ENCODE measurements at places on chromosomes 12 and 14.

DNA sequence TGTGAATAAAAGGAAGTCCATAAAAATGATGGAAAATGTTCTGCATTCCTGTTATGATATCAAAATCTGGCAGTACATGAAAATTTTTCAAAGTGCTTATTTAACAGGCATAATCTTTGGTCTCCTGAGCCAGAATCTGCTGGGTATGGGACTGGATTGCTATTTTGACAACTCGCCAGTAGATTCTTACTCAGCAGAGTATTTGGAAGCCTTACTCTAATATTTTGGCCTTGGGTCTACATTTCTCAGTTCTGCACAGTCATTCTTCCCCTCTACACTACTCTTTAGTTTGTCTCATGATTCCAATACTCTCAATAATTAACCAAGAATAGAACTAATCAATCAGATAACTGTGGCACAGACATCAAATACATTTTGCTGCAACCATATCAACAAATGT lies 1.1 kb upstream of the SLCO1B1 start:
- no peak for DNase-seq

DNA sequence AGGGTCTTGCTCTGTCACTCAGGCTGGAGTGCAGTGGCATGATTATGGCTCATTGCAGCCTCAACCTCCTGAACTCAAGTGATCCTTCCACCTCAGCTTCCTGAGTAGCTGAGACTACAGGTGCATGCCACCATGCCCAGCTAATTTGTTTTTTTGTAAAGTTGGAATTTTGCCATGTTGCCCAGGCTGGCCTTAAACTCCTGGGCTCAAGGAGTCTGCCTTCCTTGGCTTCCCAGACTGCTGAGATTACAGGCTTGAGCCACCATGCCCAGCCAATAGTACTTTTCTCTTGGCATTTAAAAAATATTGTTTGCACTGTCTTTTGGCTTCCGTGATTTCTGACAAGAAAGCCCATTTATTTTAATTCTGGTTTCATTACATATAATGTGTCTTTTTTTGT lies 61.3 kb downstream of the DIP2B start:
- DNase-seq: no peak

- no peak for DNase-seq
Measured at GRCh38 chr12:51403159-51403558, 12.0 kb upstream of the GALNT6 start.

DNA sequence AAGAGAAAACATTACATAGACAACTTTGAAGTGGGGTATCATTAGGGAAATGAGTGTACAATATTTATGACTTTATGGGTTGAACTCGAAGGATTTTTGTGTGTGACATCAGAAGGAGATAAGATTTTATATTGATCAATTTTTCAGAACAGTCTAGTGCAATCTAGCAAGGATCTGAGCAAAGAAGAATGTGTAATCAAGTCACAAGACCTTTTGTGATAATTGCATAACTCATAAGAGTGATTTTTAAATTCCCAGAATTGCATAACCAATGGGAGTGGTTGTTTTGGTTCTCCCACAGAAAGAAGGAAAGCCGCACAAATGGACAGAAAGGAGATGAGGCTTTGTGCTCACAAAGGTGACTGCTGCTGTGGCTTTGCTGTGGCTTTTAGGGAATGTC lies 441.8 kb upstream of the FLRT2 start:
- no peak for DNase-seq

DNA sequence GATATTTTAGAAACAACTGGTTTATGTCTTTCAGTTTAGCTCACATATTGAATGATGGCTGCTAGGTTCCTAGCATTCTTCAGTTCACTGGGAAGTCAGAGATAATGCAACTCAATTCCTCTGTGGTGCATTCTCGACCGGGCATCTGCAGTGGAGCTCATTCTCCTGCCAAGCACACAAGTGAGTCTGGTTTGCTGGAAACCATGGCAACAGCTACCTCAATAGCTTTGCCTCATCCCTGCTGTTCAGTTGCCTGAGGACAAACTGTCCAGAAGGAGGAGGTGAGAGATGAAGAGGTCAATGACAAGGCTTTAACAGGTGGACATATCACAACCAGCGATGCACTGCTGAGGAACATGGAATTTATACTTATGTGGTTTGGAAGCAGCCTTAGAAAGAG lies 816.9 kb downstream of the AACS start:
- DNase-seq: peak; percentile 40

GRCh38 chr14:77469067-77469505 lies 11.2 kb downstream of the AHSA1 start:
- DNase-seq: no peak

DNA sequence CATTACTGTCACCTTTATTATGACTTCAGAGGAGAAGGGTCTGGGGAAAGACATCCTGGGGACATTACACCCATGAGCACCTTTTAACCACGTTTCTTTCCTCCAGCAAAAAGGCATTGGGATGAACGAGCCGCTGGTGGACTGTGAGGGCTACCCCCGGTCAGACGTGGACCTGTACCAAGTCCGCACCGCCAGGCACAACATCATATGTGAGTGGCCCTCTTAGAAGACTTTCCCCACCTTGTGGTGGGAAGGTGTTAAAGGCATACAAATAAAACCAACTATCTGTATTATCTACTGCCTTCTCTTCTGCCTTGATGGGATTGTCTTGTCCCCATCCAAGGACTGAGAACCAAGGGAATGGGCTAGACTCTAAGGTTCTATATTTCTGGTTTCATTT lies 6.0 kb downstream of the PSMD9 start:
- peak; percentile 69 for DNase-seq

DNA sequence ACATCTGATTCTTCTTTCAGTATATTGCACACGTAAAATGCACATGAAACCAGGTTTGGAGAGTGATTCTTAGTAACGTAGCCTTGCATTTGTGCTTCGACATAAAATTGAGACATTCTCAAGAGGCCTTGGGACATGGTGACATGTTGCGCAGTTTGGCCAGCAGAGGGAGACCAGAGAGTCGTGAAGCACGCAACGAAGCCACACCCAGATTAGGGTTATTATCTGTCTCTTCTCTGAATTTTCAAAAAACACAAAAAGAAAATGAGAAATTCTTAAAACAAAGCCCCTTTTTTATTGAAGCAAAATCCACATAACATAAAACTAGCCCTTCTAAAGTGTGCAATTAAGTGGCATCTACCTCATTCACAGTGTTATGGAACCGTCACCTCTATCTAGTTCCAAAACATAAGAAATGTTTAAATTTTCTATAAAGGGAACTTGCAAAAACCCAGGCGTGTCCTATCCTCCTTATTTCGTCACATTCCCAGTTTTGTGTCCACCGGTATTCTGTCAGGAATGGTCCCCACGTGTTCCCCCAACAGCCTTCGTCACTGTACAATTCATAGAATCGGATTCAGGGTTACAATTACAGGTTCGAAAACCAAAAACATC lies 108.8 kb upstream of the ATF7IP start:
- DNase-seq: peak; percentile 92

GRCh38 chr14:75162631-75163030 lies 13.8 kb downstream of the TMED10 start:
- peak; percentile 41 for DNase-seq

- no peak for DNase-seq
Measured at GRCh38 chr12:104354167-104354867, 50.8 kb downstream of the EID3 start.

GRCh38 chr14:85536833-85537190 lies 6.9 kb downstream of the FLRT2 start:
- no peak for DNase-seq

DNA sequence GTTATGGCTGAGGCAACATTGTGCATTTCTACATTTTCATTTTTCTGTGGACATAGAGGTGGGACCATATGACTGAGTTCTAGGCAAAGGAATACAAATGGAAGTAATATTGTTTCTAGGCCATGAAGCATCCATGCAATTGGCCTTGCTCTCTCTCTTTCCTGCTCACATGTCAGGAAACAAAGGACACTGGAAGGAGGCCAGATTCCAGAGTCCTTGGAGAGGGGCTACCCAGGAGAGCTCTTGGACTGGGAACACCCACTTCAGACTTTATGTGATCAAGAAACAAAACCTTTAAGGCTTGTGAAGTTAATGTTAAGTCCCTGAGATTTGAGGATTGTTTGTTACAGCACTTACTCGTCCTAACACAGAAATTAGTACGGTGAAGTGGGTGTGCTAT lies 32.8 kb downstream of the PDZRN4 start:
- no peak for DNase-seq

DNA sequence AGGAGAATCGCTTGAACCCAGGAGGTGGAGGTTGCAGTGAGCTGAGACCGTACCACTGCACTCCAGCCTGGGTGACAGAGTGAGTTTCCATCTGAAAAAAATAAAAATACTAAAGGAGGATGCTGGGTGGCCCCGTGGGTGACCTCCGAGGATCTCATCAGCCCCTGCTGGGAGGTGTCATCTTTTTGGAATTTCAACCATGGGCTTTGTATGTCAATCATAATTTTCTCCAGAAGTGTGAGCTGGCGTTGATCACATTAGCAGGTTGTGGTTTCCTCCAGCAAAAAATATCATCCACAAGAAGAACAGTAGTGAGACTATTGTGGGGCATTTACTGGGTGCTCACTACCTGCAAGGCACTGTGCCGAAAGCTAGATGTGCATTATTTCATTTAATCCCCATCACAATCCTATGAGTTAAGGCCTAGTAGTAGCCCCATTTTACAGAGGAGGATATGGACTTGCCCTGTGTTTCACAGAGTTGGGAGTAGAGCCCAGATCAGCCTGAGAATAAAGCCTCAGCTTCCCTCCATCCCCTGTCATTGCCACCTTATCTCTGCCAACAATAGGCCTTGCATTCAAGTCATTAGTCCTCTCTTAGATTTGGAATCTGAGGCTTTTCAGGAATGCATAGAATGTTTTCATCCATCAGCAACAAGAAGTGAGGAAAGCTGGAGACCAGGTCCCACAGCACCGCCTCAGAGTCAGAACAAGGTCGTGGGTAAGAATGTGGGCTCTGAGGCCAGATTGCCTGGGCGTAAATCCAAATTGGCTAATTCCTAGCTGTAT lies 39.8 kb downstream of the SVOP start:
- DNase-seq: peak; percentile 96

GRCh38 chr12:43763769-43764168 lies 5.0 kb downstream of the IRAK4 start:
- DNase-seq: peak; percentile 22

- DNase-seq: no peak
Measured at GRCh38 chr14:99560922-99561683, 42.9 kb downstream of the CCDC85C start.

DNA sequence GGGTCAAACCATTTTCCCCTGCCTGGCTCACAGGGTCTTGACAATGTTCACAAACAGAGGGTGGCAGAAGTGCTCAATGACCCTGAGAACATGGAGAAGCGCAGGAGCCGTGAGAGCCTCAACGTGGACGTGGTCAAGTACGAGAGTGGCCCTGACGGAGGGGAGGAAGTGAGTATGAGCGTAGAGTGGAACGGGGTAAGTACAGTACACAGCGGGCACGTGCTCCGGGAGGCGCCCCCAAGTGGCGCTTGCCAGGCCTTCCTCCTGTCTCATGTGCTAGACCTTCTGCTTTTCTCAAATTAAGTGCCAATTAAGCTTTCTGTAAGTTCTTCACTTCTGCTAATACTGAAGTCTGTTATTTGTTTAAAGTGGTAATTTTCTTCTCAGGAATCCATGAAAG lies 35.9 kb downstream of the XRCC3 start:
- DNase-seq: peak; percentile 47

DNA sequence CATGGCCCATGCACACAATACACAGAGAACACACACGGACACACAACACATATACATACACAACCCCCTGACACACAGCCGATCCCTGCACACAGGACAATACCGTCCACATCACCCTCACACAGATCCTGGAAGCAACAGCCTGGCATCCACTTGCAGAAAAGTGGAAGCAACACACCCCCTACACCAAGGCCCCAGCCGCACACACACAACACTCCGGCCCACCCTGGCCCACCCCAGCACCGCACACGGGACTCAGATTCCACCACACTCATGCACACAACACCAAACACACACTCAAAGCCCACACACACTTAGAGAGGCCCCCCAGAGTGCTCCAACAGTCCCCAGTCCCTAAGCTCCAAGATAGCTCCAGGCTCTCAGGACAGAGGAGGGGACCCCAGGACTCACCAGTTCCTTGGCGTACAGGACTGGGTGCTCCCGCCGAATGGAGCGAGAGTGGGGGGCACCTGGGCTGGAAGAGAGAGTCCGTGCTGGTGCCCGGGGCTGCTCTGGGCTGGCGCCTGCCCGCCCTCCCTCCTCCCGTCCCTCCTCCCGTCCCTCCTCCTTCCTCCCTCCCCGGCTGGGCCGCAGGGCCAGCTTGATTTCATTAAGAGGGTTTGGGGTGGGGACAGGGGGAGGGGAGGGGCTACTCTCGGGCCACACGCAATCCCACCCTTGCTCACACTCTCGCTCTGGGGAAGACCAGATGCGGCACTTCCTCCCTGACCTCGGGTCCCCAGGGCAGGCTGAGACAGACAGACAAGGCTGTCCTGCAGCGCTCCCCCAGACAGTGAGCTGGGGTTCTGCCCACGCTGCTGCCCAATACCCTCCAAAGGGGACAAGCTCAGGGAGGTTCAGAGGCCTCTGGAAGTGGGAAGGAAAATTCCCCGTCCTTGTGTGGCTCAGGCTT lies at the start of gene TMEM119:
TSS of gene TMEM119 (minus strand) at position 526 of the 913 bp plus-strand sequence. CDS start 5,701 bp downstream, outside the sequence.
- DNase-seq: no peak

DNA sequence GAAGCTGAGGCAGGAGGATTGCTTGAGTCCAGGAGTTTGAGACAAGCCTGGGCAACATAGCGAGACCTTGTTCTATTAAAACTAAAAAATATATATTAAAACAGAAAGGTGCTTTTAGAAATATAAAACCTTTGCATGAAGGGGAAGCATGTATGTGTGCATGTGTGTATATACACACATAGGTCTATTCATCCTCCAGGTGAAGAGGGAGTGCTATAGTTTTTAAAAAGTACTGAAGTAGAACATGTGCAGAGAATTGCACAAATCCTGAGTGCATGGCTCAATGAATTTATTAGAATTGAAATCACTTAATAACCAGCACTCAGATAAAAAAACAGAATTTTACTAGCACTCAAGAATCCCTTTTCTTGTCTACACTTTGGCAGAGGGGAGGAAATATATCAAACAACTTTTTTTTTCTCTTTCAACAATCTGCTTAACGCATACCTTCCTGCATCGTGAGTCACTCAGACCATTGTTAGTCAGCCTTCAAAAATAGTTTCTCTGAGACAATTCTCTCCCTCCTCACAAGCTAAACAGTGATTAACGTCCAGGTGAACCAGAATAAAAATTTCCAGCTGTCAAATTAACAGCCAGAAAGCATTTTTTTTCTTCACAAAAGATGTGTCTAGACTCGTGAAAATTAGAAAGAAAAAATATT lies 17.7 kb upstream of the NEDD1 start:
- peak; percentile 49 for DNase-seq

GRCh38 chr12:88432531-88433490 lies 147.5 kb downstream of the KITLG start:
- no peak for DNase-seq
